ENCODE measurements at places on chromosomes 12 and 14.

- DNase-seq: no peak
Measured at GRCh38 chr12:31491841-31492598, 98.9 kb downstream of the DENND5B start.

- DNase-seq: peak; percentile 8
Measured at GRCh38 chr12:92039046-92039445, 106.6 kb downstream of the BTG1 start.

DNA sequence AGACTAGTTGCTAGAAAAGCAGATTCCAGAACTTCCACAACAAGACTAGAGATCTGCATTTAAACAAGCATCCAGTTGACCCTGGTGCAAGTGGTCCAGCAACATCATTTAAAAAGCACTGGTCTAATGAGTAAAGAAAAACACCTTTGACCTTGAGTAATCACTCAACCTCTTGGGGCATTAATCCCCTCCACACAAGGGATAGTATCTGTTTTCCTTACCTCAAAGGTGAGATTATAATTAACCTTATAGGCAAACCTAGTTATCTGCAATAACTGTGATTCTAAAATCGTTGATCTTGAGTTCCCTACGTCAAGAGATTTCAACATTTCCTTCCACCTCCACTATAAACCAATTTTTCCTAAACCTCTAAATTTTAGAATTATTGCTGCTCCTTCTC lies 1.1 kb downstream of the KDM5A start:
- no peak for DNase-seq

- no peak for DNase-seq
Measured at GRCh38 chr14:98976271-98976670, 295.7 kb downstream of the BCL11B start.

- no peak for DNase-seq
Measured at GRCh38 chr12:68803948-68804656, 3.9 kb upstream of the MDM2 start.

GRCh38 chr12:111569363-111570083 lies 29.6 kb downstream of the ATXN2 start:
- no peak for DNase-seq

GRCh38 chr12:122422730-122423257 lies 325 bp upstream of the CLIP1 start:
- peak; percentile 67 for DNase-seq

DNA sequence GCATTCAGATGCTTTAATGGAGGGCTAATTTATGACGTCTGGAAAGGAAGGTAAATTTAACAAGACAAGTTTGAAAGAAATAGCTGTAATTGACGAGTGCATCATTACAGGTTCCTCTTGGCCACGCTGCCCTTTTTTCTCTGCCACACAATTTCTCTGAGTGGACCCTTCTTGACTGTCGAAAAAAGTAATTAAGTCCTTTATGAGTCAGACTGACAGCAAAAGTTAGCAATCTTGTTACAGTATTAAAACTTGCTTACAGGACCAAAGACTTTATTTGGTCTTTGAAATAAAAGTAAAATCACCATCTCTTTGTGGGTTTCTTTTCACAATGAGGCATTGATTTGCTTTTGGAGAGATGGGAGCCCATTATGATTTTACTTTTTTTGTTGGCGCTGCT lies 42.6 kb downstream of the SAMD4A start:
- DNase-seq: no peak

GRCh38 chr12:118373616-118374015 lies 909 bp upstream of the TAOK3 start:
- no peak for DNase-seq

GRCh38 chr12:113127791-113128199 lies 7.8 kb downstream of the RASAL1 start:
- no peak for DNase-seq

DNA sequence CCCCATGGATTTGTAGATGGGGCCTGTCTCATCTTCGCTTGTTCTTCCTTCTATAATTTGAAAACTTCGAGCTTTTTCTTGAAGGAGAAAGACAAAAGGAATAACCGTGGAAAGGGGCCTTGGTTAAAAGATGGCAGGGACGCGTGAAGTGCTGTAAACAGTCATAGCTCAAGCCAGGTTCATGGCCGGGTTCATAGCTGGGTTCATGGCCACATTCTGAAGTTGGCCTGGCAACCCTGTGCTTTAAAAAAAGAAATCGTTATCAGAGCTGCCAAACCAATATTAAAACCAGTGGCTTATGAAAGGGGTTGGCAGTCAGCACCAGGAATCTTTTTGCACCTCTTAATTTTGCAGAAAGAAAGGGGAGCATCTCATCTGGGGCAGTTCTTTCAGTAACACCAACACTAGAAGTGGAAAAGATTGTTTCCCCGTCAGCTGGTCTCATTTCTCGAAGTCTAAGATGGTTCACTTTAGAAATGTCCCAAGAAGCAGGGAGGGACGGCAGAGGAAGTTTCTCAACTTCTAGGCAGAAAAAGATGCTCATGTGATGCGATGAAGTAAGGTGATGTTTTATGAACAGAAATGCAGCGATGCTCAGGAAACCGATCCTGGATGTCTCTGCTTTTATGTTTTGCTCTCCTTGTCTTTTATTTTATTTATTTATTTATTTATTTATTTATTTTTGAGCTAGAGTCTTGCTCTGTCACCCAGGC lies 193.1 kb upstream of the TBX3 start:
- no peak for DNase-seq

DNA sequence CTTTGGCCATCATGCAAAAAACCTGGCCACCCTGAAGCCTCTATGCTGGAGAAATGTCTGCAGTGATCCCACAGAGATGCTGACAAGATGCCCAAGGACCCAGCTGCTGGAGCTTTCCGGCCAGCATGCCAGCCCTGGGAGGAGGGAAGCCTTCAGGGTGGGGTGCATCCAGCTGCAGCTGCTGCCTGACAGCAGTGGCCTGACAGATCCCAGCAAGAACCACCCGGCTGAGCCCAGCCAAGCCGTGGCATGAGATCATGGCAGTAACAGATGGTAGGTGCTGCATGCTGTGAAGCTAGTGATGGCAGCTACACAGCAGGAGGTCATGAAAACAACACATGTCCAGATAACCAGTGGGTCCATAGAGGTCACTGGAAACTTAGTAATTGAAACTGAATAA lies 13.8 kb downstream of the CLBA1 start:
- DNase-seq: no peak

GRCh38 chr14:31895646-31896045 lies 181.5 kb upstream of the ARHGAP5 start:
- DNase-seq: no peak

DNA sequence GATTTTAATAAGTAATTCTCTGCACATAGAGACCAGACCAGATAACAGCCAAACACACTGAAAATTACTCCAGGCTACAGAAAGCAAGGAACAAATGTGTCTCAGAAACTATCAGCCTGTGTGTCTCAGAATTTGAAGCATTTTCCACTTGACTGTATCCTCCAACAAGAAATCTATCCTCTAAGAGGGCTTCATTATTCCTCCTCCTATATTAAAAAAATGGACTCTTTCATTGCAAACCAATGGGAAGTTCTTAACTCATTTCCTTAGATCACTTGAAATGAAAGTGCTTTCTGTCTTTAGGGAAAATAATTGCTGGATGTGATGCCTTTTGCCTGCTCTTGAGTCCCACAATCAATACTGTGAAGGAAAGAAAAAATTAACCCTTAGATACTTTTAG lies 2.3 kb downstream of the ST8SIA1 start:
- no peak for DNase-seq

- DNase-seq: no peak
Measured at GRCh38 chr12:12592930-12593329, 18.7 kb upstream of the CREBL2 start.

DNA sequence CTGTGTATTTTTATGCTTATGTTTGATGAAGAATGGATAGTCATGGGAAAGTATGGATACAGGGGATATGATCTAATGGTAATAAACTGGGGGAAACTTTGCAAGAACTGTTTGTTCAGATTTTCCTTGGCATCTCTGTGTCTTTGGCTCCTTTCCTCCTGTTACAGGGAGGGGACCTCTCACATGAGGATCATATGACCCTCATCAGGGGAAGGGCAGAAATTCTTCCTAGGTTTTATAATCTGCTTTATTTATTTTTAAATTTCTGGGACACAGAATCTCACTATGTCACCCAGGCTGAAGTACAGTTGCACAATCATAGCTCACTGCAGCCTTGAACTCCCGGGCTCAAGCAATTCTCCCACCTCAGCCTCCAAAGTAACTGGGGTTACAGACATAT lies 526.5 kb downstream of the CCER1 start:
- no peak for DNase-seq

DNA sequence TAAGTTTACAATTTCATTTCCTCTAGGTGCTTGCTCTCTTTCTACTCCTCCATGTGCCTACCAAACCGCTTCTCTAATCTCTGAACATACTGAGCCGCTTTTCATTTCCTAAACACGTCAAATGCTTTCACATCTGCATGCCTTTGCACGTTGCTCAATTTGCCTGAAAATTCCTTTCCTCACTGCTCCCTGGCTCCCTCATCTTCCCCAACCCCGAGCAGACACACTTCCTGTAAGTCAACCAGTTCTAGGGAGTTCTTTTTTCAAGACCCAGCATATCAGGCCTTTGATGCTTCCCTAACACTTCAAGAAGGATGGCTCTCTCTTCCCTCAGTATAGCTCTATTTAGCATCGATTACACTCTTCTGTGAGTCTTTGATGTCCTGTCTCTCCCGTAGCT lies 50.3 kb downstream of the LMO3 start:
- DNase-seq: no peak

- no peak for DNase-seq
Measured at GRCh38 chr12:14621826-14622225, 54.1 kb upstream of the PLBD1 start.

GRCh38 chr14:77526266-77526665 lies 27.6 kb upstream of the ISM2 start:
- DNase-seq: no peak

- no peak for DNase-seq
Measured at GRCh38 chr14:24194873-24195185, 412 bp downstream of the TM9SF1 start.

GRCh38 chr12:91870872-91871707 lies 274.6 kb downstream of the BTG1 start:
- no peak for DNase-seq

GRCh38 chr14:106436310-106436905 lies 910.0 kb downstream of the TMEM121 start:
- peak; percentile 2 for DNase-seq

GRCh38 chr12:124551268-124552144 lies 15.9 kb downstream of the NCOR2 start:
- DNase-seq: peak; percentile 40

DNA sequence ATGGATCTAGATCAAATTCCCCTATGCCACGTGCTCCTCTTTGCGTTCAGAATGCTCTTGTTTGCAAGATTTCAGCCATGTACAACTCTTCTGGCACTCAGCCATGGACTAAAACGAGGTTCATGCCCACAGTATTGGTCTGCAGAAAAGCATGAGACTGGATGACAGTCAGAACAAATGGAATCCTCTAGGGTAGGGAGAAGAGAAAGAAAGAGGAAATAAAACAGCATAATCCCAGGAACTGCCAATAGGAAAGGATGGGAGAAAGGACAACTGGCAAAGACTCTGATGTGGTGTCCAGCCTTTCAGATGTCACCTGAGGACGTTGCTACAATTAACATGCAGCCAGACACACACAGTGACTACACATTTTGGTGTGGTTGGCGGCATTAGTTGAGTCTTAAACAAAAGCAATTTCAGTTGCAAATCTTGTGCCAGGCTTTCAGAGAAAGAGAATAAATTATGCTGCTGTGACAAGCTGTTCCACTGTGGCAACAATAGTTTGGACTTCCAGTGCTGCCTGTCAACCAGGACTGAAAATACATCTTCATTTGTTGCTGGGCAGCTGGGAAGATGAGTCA lies 338.0 kb downstream of the RGS6 start:
- peak; percentile 57 for DNase-seq

DNA sequence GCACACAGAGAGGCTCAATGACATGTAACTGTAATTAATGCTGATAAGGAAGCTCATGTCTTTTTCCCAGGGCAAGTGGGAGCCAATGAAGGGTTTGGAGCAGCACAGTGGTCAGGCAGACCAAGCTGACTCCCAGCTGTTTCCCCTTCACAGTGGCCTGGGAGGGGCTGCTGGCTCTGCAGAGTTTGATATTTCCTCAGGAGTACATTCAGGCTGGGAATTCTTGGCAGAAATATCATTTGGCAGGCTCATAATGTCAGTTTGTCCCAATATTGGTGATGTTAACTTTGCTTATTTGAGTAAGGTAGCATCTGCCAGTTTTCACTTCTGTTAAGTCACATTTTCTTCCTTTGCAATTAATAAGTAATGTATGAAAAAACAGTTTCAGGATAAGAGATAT lies 247.0 kb downstream of the EMP1 start:
- DNase-seq: no peak

GRCh38 chr12:128387811-128388422 lies 120.9 kb downstream of the TMEM132C start:
- DNase-seq: peak; percentile 26

DNA sequence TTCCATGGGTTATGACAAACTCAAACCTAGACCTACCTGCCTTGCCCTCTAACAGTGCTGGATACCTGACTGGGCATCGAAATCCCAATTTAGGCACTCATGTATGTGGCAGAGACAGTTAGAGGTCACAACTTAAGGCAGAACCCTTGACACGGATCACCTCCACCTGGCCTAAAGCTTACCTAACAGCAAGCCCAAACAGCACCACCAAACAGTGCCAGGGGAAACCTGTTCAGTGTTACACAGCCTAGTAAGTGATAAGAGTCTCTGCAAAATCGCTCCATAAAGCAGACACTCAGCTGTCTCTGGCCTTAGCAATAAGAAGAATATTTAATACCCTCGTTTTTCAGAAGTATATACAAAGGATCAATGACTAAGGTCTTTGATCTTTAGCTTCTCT lies 77.8 kb downstream of the SPPL3 start:
- DNase-seq: no peak

GRCh38 chr14:23722675-23723074 lies 86.5 kb downstream of the DHRS2 start:
- DNase-seq: no peak

DNA sequence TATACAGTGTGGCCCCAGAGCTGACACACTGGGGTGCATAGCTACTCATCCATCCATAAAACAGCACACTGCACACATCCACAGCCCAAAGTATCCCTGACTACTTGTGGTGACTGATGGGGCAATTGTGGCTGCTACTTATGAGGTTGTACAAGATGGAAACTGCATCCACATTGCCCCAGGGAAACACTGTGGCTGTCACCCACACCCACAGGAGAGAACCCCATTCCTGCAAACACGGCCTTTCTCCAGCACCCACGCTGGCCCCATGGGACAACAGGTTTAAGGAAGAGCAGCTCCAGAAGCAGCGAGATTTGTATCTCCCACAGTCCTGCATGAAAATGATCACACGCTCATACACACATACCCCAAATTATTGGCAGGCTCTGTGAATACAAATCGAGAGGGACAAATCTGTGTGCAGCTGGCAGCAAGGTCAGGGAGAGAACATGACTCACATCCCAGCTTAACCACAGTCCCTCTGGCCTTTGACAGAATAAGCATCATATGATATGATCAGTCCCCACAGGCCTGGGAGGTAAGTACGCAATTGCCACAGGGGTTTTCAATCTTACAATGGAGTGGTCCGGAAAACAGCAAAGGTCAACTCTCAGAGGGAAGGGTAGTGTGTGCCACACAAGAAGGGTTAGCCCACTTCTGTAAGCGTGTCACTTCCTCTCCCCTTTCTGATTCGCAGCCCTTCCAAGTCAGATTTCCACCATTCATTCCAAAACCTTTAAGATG lies 61.9 kb downstream of the ESR2 start:
- DNase-seq: no peak

- no peak for DNase-seq
Measured at GRCh38 chr14:55303691-55304145, 32.5 kb downstream of the FBXO34 start.
